ENCODE measurements at places on chromosomes 4 and X.

DNA sequence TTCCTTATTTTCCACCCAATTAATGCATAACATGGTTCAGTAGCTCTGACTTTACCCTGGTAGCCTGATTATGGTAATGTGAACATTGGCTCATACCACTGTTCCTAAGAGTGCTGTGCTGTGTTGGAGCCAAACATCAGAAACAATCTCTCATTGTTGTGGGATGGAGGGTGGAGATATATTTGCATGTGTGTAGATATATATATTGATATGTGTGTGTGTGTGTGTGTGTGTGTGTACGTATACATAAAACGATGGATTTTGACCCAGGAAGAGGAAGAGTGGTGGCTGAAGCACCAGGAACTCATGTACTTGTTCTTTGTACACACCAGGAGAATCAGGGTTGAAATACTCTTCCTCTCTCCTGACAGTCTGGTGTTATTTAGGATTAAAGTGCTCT lies 247.7 kb downstream of the IL15 start:
- DNase-seq, result no peak

DNA sequence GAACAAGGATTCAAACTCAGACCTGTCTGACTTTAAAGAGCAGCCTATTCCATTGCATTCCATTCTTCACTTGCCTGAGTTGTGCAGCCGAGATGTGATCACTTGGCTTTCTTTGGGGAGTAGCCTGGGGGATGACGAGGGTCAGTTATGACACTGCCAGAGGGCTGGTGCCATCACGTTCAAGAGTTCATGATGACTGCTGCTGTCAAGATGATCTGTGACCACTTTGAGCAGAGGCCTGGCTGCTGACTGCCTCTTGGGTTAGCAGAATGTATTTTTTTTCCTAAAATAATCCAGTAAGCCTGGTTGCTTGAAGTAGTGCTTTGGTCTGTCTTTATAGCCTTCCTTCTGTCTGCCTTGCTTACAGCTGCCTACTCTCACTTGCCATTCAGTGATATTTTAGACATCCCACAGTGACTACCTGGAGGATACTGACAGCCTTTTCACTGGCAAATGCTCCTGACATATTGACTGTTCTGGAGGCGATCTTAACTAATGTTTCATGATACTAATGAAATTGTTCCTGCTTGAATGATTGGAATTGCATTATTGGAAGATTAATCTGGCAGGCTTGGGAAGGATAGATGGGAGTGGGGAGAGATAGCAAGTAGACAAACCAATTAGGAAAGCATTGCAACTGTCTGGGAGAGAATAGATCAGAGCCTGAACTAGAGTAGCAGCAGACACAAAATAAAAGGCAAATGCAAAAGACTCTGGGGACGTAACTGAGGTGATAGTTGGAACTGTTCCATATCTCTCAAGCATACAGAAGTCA lies 221.6 kb upstream of the LCORL start:
- DNase-seq, result no peak

DNA sequence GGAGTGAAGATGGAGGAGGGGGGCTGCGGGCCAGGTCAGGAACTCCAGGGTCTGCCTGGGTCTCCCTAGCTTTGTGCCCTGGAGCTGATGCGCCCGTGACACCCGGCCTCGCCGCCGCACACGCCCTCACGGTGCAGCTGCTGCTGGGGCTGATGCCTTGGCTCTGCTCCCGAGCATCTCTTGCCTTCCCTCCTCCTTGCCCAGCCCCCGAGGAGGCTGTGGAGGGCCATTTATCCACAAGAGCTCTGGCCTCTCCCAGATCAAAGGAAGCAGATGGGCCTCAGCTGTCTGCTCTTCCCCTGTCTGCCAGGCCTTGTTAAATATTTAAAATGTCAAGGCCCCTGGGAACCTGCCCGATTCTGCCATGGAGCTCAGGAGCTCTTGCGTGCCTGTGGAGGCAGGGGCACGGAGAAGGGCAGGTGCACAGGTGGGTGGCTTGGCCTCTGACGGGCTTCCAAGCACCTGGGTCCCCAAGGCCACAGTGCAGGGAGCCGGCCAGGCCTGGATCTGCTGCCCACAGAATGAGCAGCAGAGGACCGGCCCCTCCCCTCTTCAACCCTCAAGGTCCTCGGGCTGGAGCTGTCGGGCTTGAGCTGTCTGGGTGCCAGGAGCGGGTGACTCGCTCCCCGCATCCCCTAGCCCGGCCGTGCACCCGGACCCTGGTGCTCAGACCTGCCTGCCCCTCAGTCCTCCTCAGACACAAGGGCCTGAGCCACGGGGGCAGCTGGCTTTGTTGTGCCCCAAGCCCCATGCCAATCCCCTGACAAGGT lies 20.3 kb downstream of the ATP2B3 start:
- no peak for DNase-seq

- no peak for DNase-seq
These were observed 322.5 kb downstream of the HS3ST1 start for GRCh38 chr4:11106190-11106589.

DNA sequence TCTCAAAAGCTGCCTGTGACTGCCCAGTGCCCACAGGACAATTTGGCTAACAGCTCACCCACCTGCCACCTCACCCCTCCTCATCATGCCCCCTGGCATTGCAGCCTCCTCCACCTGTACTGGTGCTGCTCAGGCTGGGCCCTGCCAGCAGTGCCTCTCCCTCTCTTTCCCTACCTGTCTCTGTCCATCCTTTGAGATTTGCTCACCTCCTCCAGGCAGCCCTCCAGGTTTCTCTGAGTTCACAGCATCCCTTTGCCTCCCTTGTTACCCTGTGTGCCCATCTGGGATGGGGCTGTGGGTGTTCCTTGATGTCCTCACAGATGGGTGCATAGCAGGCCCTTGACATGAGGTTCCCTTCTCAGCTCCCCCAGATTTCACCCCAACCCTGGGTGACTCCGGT lies 224.9 kb downstream of the AFAP1 start:
- no peak for DNase-seq

DNA sequence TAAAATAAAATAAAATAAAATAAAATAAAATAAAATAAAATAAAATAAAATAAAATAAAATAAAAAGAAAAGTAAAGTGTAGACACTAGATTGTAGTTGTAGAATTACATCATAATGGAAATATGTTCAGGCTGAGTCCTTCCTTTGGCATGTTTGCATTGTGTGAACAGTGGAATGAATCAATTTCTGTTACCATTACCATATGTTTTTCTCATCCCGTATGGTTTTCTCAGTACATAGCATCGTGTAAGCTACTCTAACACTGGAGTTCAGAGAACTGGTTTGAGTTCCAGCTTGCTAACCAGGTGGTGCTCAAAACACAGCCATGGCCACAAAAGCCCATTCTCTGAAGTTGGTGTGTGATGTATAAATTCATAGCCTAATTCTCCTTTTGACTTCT lies 45.9 kb downstream of the USP11 start:
- no peak for DNase-seq

DNA sequence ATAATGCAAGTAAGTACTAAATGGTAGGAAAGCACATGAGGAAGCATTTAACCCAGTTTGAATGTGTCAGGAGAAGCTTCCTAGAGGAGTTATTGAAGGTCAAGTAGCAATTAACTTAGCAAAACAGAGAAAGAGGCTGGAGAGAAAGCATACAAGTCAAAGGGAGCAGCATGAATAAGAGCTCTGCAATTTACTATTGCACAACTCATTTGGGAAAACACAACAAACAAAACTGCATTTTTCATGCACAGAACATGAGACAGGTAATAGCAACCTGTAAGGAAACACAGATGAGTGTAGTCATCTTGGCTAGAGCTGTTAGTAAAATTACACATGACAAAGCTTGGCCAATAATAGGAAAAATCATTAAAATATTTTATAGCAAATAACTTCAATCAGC lies 538.1 kb downstream of the PPP4R3C start:
- DNase-seq, result no peak

DNA sequence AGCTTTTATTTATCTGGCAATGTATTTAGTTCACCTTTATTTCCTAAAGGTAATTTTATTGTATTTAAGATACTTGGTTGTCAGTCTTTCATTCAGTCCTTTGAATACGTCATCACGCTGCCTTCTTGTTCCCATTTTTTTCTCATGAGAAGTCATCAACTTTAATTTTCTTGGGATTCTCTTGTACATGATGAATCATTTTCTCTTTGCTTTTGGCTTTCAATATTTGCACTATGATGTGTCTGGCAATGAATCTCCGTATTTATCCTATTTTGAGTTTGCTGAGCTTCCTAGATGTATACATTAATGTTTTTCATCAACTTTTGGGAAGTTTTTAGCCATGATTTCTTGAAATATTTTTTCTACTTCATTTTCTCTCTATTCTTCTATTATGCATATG lies 28.4 kb downstream of the CLDN2 start:
- DNase-seq, result no peak

GRCh38 chr4:100517864-100518341 lies at the start of gene EMCN:
EMCN (minus strand) TSS chr4:100518022; CDS start chr4:100517914, 108 bp downstream.
- DNase-seq, result no peak

DNA sequence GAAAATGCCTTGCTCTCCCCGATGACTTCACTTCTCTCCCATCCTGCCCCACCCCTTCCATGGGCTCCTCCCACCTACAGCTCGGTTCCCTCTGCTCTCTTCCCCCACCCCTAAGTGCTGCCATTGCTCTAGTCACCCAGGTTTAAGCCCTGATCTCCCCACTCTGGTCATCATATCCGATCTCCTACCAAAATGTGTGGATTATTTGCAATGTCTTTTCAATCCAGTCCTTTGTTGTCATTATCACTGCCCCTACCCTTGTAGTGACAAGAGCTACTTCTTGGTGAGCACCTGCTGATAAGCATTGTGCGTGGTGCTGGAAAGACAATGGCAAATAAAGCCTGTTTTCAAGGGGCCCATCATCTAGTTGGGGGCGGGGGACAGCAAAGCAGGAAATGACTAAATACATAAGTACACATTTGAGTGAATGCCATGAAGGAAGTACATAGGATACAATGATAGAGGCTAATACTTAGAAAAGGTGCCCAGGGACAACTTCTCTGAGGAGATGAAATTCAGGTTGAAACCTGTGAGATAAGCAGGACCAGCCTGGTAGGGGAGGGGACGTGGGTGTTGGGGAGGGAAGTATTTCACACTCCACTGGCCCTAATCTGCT lies 63.8 kb downstream of the DLG3 start:
- no peak for DNase-seq

GRCh38 chrX:2391869-2392606 lies 108.7 kb downstream of the DHRSX start:
- no peak for DNase-seq

DNA sequence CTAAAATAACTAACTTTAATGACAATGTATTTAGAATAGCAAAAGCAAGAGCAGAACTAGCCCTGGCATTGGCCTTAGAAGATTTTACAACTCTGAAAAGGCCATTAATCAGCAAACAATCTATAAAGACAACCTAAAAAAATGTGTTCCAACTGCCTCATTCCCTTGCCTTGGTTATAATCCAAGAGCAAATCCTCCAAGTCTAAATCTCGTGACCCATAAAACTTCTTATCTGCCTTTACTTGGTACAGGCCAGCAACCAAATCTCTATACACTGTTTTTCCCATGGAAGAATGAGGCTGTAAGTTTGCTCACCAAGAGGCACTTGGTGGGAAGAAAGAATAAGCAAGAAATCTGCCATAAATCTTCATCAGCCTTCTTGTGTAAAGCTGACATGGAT lies 175.3 kb upstream of the MID1 start:
- DNase-seq, result no peak

GRCh38 chr4:83582289-83582785 lies 46.4 kb downstream of the GPAT3 start:
- DNase-seq, result no peak

GRCh38 chr4:141046255-141046654 lies 87.0 kb downstream of the RNF150 start:
- DNase-seq, result no peak

GRCh38 chr4:180650273-180650672 lies 1592.9 kb upstream of the TENM3 start:
- no peak for DNase-seq

DNA sequence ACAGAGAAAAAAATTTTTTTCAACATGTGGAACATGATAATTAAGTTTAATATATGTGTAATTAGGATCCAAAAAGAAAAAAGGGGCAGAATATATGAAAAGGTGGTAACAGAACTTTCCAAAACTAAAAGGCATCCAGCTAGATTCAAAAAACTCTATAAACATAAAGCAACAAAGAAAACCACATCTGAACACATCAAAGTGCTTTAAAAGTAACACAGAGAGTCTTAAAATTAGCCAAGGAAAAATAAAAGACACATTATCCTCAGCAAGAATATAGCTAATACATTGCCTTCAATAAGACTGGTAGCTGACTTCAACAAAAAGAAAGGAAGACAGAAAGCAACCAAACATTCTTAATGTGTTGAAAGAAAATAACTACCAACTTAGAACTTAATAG lies 8.2 kb downstream of the CLOCK start:
- no peak for DNase-seq

GRCh38 chrX:153873282-153874084 lies 12.5 kb downstream of the L1CAM start:
- DNase-seq, result no peak

DNA sequence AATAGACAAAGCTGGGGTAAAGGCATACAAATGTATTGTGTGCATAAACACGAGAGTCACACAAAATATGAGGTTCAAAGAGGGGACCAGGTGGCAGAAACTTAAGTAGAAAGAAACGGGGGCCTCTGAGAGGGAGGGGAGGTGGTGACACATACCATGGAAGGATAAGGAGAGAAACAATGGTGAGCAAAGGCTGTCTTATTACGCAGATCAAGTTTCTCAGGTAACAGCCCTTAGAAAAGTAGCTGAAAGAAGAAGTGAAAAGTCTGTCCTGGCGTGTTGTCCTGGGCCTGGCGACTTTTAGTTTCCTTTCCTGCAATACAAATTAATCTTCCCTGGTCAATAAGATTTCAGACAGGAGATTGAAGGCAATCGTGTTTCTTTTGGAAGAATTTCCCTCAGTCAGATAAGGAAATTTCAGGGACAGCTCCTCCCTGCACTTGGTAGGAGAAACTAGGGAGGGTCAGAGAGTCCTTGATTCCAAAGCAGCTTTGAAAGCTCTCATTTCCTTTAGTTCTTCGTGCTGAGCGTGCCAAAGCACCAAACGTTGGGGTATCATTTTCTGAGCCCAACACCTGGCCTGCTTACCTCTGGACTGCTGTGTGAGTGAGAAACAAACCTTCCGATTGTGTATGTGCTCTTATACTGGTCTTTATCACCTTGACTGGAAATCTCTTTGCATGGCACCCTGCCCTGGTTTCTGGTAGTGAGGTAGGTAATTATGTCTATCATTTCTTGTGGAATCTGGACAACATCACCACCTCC lies 676.7 kb upstream of the LCORL start:
- no peak for DNase-seq

- DNase-seq, result no peak
These were observed 56.1 kb downstream of the OTOP1 start for GRCh38 chr4:4170596-4171150.

GRCh38 chr4:76753814-76754213 lies 144.1 kb downstream of the SOWAHB start:
- no peak for DNase-seq

- DNase-seq, result no peak
These were observed 6.4 kb upstream of the SLC10A6 start for GRCh38 chr4:86855572-86855971.

Data from activated naive CD8-positive, alpha-beta T cell treated with anti-CD3 and anti-CD28 coated beads, Interleukin-2, amount 50 U/mL, for 16 hours (primary cell).